ENCODE measurements at places on chromosomes 5 and 9.

GRCh38 chr9:132673355-132673754 lies 3.1 kb downstream of the GTF3C4 start:
- DNase-seq, result peak; percentile 40

- DNase-seq, result no peak
Observed at GRCh38 chr5:77971776-77972468, 195.8 kb upstream of the TBCA start.

DNA sequence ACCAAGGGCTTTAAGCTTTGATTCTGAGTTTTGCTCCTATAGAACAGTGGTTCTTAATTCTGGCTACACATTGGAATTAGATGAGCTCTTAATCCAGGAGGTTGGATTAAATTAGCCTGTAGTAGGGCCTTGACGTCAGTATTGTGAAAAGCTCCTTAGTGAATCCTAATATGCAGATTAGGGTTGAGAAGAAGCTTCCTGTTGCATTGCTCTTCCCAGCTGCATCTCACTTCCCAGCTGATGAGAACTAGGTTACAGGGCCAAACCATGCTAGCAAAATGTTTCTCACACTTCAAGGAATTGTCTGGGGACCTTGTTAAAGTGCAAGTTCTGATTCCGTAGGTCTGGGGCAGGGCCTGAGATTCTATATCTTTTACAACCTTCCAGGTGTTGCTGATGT lies 300.0 kb downstream of the ZSWIM6 start:
- DNase-seq, result no peak

DNA sequence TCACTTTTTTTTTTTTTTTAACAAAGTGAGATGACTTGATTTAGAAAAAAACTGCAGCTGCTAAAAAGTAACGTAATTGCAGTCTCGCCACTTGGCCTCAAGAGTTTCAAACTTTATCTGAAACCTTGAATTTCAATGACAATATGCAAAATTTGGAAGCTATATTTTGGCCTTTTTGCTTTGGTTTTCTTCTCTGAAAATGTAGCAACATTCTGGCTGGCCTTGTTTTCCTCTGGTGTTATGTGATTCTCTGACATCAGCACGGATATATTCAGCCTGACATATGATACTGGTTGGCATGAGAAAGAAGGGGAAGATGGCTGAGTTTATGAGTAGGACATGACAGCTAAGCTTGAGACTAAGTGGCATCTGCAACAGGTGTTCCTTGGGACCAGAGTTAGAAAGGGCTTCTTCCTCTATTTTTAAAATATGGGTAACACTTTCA lies 136.5 kb downstream of the MEF2C start:
- DNase-seq, result no peak

DNA sequence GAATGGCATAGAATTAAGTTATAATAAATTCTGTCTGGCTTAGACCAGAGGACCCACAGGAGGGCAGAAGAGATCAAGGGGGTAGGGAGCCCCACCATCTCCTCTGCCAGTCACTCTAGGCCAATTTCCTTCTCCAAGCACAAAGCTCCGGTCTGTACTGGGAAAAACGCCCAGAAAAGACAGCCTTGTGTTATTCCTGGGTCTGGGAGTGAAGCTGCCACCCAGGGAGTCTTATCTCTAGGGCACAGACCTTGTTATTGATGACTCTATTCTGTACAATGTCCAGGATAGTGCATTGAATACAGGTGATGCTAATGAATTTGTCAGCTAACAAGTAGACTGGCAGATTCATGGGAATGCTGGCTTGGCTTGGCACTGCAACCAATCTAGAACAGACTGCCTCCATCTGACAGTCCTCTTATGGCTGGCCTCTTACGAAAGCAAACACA lies 60.7 kb downstream of the MED27 start:
- DNase-seq, result no peak
